ENCODE measurements at places on chromosomes 1 and 21.
A peak's percentile ranks its signal among the peaks of the same experiment; 100 is the strongest.

DNA sequence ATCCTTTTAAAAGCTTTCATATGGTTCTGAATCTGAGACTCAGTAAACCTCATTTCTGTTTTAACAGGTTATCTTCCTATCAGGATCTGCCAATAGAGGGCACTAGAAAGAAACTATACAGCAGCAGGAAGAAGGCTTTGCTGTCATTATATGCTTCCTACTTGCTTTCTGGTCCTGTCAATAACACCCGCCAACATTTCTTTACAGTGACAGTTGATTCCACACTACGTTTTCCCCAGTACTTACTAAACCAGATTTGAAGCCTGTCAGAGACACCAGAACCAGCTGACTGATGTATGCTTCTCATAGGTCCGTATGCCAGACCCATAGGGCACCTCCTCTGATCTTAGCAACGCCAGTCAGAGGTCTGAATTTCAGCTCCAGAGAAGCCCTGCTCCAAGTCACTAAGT is 341.0 kb upstream of the NEGR1 start:
- DNase-seq, result peak; percentile 56

- DNase-seq, result peak; percentile 77
Measured at GRCh38 chr1:225999912-226000337, 782 bp upstream of the SDE2 start.

DNA sequence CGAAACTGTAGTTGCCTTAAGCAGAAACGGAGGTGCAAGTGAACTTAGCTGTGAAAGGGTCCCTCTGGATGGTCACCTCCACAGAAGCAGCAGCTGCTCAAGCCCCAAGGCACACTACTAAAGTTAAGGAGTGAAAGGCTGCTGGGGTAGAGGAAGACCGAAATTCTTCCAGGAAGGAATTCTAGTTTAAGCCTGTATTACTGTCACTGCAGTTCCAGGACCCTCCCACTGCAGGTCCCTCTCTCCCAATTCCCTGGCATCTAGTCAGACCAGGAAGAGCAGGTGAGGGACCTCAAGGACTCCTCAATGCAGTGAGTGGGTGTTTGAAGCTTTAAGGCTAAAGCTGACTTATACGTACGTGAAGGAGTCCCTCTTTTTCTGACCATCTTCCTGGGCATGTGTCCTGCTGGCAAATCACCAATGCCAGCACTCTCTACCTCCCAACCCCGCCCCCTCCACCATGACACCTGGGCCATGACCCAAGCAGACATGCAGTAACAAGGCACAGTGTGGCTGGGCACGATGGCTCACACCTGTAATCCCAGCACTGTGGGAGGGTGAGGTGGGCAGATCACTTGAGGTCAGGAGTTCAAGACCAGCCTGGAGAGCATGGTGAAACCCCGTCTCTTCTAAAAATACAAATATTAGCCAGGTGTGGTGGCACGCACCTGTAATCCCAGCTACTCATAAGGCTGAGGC is 57.2 kb downstream of the TGFBR3 start:
- DNase-seq, result no peak

- DNase-seq, result no peak
Measured at GRCh38 chr1:186802388-186802787, 26.4 kb upstream of the PLA2G4A start.

GRCh38 chr1:179818260-179818659 is 59.3 kb downstream of the TOR1AIP2 start:
- no peak for DNase-seq

- DNase-seq, result peak; percentile 93
Measured at GRCh38 chr1:31939484-31940329, 1.5 kb upstream of the PTP4A2 start.

DNA sequence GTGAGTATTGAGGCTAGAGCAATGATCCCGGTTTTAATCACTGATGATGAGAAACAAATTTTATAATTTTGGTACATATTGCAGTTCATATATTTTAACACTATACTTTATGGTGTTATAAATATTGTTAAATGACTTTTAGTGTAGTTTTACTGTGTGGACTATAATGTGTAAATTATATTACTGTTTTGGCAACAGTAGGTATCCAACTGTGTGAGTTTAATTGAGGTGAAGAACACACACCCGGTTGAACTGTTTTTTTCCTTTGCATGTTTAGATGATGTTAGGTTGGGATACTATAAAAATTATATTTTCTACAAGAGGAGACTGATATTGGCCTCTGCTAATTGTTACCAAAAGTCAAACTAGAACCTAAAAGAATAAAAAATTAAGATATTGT is 166.5 kb downstream of the SDCCAG8 start:
- DNase-seq, result no peak

- no peak for DNase-seq
Measured at GRCh38 chr1:104463126-104463697, 713.5 kb downstream of the AMY1C start.

- DNase-seq, result peak; percentile 43
Measured at GRCh38 chr1:108512239-108513043, 47.5 kb upstream of the EEIG2 start.

DNA sequence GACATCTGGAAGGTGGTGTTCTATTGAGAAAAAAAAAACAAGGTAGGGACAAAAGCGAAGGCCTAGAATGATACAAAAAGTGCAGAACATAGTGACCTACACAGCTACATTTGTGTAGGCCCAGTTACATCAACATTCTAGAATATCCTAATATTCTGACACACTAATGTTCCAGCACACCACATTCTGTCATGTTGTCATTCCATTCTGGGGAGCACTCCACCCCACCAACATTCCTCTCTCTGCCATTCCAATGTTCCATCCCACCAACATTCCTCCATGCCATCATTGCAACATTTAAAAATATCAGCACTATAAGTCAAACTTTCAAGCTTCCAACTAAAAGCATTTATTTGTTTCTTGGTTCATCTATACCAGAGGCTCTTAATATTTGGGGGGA is 28.5 kb downstream of the COA7 start:
- DNase-seq, result no peak

DNA sequence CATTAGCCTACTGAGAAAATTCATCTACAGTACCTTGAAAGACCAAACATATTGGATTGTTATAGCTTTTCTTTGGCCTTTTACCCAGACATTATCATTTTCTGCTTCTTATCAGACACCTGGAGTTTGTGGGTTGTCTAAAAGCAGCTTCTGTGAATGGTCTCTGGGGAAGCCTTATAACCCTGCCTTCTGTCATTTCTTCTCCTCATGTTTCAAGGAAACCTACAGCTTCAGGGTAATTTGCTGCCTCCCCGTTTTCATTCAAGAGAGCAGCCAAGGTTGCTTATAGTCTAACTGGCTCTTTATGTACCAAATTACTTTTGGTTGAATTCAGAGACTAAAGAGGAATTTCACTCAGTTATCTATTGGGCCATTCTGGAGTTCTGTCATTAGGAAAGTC is 288.3 kb upstream of the SGIP1 start:
- DNase-seq, result no peak

DNA sequence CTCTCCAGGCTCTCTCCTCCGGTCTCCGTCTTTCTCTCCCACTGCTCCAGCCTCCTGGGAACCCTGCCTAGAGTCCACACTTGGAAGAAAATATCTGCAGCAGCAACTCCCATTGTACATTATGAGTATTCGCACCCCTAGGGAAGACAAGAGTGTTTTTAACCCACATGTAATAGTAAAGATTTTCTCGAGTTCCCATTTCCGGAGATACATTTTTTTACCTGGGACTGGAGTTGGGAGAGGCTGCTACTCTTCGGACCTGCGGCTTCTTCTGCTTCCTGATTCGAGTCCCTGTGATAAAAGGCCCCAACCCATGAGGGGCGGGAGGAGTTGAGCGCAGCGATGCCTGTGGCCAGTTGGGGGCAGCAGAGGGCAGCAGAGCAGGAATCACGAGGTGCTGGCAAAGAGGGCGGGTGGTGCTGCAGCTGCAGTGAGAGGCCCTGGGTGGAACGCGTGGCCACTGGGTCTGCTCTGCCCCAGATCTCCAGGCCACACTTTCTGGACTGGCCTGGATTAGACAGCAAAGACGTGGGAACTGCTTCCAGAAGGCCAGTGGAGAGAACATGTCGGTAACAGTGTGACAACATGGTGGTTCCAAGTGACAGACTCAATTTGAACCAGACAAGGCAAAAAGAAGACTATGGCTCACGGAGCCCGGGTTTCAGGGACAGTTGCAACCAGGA is 221.0 kb upstream of the CSF3R start:
- DNase-seq, result peak; percentile 73

- no peak for DNase-seq
Measured at GRCh38 chr1:175220853-175221556, 28.4 kb upstream of the KIAA0040 start.

DNA sequence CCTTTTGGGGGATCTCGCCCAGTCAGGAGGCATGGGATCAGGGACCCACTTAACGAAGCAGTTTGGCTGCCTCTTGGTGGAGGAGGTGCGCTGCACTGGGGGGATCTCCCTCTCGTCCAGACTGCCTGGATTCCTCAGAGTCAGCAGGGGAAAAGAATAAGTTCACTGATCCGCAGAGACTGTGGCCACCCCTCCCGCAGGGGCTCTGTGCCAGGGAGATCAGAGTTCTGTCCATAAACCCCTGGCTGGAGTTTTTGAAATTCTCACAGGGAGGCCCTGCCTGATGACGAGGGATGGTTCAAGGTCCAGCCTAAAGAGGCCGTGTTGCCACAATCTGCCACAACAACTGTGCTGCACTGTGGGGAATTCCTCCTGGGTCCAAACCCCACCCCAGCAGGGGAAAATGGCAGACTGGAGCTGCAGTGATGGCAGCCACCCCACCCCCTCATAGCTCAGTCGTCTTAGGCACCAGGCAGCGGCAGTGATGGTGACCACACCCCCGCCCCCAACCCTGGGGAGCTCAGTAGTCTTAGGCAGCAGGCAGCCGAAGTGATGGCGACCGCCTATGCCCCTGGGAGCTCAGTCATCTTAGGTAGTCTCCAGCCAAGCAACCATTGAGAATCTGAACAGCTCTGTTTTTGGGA is 273.8 kb upstream of the USP25 start:
- no peak for DNase-seq

DNA sequence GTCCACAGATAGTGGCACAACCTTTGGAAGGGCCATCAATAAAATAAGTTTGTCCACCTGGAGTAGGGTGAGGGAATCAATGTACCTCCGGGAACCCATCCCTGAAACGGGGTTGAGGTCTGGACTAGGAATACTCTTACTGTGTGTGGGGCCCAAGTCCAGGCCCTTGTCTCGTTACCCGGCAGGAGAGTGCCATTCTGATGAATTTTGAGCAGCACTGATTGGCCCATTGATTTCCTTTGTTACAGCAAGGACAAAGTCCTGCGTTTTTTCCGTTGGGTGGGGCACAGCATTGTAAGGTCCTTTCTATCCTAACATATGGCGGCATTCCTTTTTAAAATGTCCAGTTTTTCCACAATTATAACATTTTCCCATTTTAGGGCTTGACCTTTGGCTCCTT is 75.2 kb downstream of the AXDND1 start:
- no peak for DNase-seq

GRCh38 chr21:33128538-33128937 is 58.6 kb downstream of the OLIG1 start:
- no peak for DNase-seq

DNA sequence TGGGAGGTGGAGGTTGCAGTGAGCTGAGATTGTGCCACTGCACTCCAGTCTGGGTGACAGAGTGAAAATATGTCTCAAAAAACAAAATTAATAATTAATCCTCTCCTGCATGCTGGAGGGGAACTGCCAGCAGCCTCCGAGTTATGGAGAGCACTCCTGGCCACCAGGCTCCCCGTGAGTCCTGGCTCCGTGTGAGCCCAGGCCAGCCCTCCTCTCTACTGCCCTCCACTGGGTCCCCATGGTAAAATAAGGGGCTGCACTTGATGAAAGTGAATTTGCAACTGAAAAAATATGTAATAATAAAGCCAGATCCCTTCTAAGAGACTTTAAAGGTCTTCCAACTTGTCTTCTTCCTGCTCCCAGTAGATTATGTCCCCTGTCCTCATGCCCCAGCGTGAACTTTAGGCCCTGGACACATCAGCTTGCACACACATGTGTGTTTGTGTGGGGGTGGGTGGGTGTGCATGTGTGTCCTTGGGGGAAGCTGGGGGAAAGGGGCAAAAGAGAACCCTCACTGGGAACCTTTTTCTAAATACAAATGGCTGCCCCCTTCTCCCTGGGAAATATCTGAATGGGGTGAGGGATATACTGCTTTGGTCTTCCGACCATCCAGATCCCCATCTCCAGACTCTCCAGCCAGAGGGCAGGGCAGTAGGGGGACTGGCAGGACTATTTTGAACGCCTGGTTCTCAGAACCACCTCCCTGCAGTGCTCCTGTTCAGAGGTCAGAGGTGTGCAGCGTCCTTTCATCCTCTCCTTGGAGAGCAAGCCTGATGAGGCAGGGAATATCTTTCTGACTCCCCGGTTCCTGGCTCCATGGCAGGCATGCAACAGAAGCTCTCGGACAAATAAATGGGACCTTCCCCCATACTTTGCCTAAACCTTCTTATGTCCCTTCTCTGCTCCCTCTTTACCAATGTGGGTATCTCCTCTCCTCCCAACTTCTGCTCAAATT is 26.2 kb downstream of the NEK2 start:
- DNase-seq, result no peak

DNA sequence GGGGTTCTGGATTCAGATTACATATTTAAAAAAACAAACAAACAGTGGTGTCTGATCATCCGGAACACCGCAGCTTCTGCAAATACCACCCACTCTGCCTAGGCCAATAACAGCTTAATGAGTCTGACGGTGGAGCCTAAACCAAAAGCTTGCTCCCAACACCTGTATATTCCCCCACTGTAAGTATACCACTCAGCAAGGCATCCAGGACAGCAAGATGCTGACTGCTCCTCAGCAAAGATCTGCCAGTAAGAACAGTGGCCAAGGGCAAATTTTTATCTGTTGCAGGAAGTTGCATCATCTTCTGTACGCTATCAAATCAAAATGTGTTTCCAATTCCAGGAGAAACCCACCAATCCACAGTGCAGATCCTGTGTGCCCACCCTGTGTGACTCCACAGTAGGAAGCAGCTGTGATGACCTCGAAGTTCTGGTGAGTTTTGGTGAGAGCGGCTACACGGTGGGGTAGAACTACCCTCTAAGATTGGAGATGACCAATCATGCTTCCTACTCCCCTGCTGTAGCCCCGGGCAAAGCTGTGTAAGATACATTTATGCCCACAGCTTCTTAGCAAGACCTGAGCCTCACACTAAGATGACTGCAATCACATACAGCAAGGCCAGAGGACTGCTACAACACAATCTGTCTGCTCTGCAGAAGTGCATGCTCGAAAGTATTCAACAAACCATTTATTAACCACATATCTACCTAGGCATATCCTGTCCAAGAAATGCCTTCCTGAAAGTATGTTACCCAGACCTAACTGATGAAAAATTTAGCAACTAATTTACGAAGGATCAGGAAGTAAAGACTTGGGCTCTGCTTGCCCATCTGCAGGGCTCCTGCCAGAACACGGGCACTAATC is 30.5 kb downstream of the SIPA1L2 start:
- no peak for DNase-seq

DNA sequence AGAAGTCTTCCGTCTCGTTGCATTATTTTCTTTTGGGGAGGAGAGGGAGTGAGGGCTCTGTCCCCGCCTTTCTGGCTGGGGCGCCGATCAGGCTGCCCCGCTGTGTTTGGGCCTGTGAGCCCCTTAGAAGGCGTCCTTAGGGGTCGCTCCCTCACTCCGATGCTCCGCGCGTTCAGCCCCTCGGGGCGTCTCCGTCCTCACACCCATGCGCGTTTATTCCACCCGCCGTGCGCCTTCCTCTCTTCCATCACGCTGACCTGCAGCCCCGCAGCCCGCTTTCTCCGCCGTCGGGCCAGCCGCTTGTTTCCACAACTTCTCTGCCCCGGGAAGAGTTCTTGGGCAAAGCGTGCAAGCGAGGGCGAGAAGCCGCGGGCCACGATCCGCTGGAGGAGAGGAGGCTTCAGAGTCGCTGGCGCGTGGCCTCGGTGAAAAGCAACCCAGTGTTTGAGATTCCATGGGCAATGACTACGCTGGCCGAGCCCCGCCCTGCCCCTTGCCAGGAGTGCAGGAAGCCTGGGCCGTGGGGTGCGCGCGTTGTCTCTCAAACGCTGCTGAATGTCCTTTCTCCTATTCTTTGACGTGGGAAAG is 27.7 kb downstream of the TRIM11 start:
- DNase-seq, result no peak

All from GM12865 (cell line).